A549 treated with ZK216348 at 1 μM for 4 hours (cell line): ENCODE measurements at places on chromosomes 5 and 9. TPM values are rescaled to one million over a fixed set of nuclear protein-coding genes. Genes with fewer than 3 reads are reported as not detected.

Gene LRRC8A
- 46.3 to 82.4 TPM (median 75.0 TPM) in 5 replicates for total RNA-seq

Gene OSTF1
- 14.7 to 21.8 TPM (median 15.6 TPM) in 5 replicates for total RNA-seq

Gene CDC25C
- 10.3 to 13.5 TPM (median 10.6 TPM) in 5 replicates for total RNA-seq

Gene CDH6
- total RNA-seq: 0.07 to 0.15 TPM (median 0.11 TPM) in 4 of 5 replicates, not detected in the other

Gene CKMT2
- not detected in 5 replicates for total RNA-seq

Gene EIF4E1B
- total RNA-seq: not detected in 5 replicates

Gene GFI1B
- total RNA-seq: not detected in 5 replicates

Gene IRX1
- total RNA-seq: not detected in 5 replicates

Gene SYK
- 0.04 to 0.07 TPM (median 0.05 TPM) in 3 of 5 replicates, not detected in the others for total RNA-seq

Gene ANP32B
- 299 to 372 TPM (median 318 TPM) in 5 replicates for total RNA-seq

Gene FST
- total RNA-seq: 3.0 to 4.5 TPM (median 4.4 TPM) in 5 replicates

Gene IL7R
- 0.19 to 0.55 TPM (median 0.35 TPM) in 5 replicates for total RNA-seq

Gene GALNT12
- 3.4 to 5.2 TPM (median 4.0 TPM) in 5 replicates for total RNA-seq

Gene SLC6A18
- not detected in 5 replicates for total RNA-seq

Gene HAPLN1
- not detected in 5 replicates for total RNA-seq

Gene PCDHB12
- total RNA-seq: not detected in 5 replicates

Gene SPATA31E1
- not detected in 5 replicates for total RNA-seq

Gene CHD1
- total RNA-seq: 22.5 to 46.4 TPM (median 26.7 TPM) in 5 replicates

Gene SAXO1
- total RNA-seq: not detected in 5 replicates

Gene CCL27
- 0.25 to 0.94 TPM (median 0.34 TPM) in 3 of 5 replicates, not detected in the others for total RNA-seq

Gene COL15A1
- 0.28 to 0.58 TPM (median 0.39 TPM) in 5 replicates for total RNA-seq
